ENCODE measurements at places on chromosomes 7 and 10. TPM values are rescaled to one million over a fixed set of nuclear protein-coding genes. Genes with fewer than 3 reads are reported as not detected.
A peak's percentile ranks its signal among the peaks of the same experiment; 100 is the strongest.

DNA sequence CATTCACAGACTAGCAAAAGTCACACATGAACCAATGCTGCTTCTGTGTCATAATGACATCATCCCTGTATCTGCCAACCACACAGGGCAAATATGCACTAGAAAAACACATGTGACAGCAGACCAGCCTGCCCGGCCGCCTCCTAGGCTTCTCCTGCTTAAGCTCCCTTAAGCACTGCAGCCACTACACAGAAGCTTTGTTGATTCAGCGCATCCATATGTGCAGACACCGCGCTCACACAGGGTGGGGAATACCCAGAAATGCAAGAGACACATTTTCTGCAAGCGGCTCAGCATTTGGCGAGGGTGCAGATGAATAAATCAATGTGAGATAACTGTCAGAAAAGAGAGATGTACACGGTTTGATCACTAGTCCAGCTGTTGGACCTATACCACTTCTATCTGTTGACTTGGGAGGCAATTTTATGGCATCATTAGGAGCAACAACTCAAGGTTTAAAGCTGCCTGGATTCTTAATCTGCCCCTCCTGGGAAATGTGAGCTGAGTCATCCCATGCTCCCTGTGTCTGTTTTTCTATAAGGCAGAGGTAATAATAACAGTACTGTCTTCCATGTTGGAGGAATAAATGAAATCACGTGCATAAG lies 33.4 kb downstream of the CPXM2 start:
- no peaks in the 10 kb centered on the region for H3K36me3 ChIP-seq
- no peak overlapping the region for H3K27ac ChIP-seq
- DNase-seq: no peak
- no peaks in the 10 kb centered on the region for H3K4me1 ChIP-seq
- H3K4me3 ChIP-seq: no peak overlapping the region
- H3K27me3 ChIP-seq: no peaks in the 10 kb centered on the region

GRCh38 chr10:17403161-17403560 lies 51.2 kb downstream of the ST8SIA6 start:
- no peak for DNase-seq
- no peak overlapping the region for H3K27ac ChIP-seq
- H3K36me3 ChIP-seq: no peaks in the 10 kb centered on the region
- no peak overlapping the region for H3K4me3 ChIP-seq

DNA sequence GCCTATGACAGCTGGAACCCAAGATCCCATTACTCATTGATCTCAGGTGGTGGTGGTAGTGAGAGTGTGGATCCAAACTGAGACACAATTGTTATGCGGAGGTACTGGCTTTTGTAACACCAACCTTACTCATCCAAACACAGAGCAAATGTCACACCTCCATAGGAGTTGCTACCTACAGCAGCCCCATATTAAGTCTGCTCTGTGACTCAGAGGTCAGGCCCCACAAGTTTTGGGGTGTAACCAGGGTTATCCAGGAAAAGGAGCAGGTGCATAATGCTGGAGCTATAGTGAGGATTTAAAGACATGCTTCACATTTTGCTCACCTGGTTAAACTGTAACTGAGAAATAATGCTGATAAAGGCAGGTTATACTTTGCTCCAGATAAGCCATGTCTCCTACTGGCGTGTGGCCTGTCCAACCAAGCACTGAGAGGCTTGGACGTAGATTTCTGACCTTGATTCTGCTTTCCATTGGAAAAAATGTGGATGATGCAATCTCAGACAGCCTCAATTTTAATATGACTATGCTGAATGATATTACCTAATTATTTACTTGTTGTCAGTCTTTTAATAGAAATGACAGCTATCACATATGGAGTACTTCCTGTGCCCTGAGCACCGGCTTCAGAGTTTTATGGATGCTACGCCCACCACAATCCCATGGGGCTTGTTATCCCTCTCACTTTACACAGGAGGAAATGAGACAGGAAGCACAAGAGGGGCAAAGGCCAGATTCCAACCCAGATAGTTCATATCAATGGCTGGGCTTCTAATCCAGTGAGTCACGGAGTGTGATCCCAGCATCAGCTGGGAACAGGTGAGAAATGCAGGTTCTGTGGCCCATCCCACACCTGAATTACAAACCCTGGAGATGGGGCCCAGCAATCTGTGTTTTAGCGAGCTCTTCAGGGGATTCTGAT lies 181.3 kb downstream of the CHN2 start:
- peaks cover 9% of the 10 kb centered on the region for H3K4me1 ChIP-seq
- H3K27me3 ChIP-seq: no peaks in the 10 kb centered on the region
- no peak overlapping the region for H3K27ac ChIP-seq
- no peak for DNase-seq
- H3K4me3 ChIP-seq: no peak overlapping the region

GRCh38 chr7:142445019-142445686 lies 187.3 kb upstream of the PRSS58 start:
- no peak overlapping the region for H3K4me3 ChIP-seq
- H3K36me3 ChIP-seq: no peaks in the 10 kb centered on the region
- H3K4me1 ChIP-seq: no peaks in the 10 kb centered on the region
- no peak for DNase-seq

- H3K27ac ChIP-seq: no peak overlapping the region
- no peaks in the 10 kb centered on the region for H3K36me3 ChIP-seq
- H3K4me1 ChIP-seq: peaks cover 18% of the 10 kb centered on the region
- no peaks in the 10 kb centered on the region for H3K27me3 ChIP-seq
- H3K4me3 ChIP-seq: no peak overlapping the region
Measured at GRCh38 chr7:28939844-28940544, 18.1 kb downstream of the TRIL start.

DNA sequence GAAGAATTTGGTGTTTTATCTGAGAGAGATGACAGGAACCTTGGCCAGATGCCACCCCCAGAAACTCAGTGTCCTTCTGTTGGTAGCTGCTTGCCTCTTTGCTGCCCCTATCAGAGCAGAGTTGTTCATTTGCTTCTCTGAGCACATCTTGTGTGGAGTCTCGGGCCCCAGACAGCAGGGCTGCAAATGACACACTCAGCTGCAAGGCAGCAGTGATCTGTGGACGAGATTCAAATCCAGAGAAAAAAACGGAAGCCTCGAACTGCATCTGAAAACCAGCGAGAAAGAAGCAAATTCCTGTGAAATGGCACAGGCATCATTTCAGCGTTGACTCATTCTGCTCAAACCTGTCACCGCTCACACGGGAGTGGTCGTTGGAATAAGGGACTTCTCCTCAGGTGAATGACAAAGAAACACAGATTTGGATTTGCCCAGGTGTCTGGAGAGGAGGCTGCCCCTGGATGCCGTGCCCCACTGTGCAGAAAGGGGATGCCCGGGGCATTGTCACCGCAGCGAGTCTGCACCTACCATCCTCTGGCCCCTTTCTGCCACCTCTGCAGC lies 144.7 kb downstream of the PFKFB3 start:
- DNase-seq: no peak
- no peaks in the 10 kb centered on the region for H3K36me3 ChIP-seq
- H3K4me3 ChIP-seq: peak overlapping the region; percentile 10
- H3K27me3 ChIP-seq: no peaks in the 10 kb centered on the region
- peak overlapping the region; percentile 20 for H3K27ac ChIP-seq

DNA sequence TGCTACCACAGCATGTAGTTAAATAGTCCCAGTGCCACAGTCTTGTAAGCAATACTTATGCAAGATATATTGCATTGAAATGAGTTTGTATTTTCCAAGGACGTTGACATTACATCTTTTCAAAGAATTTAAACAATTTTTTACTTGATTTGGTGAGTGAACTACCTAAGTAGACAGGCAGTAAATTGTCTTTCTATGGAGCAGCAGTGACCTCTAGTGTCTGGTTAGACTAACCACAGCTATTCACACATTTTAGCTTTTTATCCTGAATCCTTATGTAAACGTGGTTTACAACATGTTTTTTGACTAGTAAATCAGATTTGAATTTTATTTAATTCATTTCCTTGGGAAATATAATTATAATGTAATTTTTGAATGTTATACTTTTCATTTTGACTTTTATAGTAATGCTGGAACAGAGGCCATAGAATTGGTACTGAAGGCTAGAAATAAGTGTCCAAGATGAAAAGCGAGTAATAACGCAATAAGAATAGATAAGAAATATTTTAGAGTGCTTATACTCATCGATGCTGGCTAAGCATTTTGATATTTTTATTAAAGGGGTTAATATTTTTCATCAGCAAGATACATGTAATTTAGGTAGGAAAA lies 5.6 kb downstream of the LRRTM3 start:
- peaks cover 6% of the 10 kb centered on the region for H3K27me3 ChIP-seq
- no peaks in the 10 kb centered on the region for H3K36me3 ChIP-seq
- H3K27ac ChIP-seq: no peak overlapping the region
- no peaks in the 10 kb centered on the region for H3K4me1 ChIP-seq
- H3K4me3 ChIP-seq: no peak overlapping the region
- DNase-seq: no peak

- no peak overlapping the region for H3K4me3 ChIP-seq
- no peaks in the 10 kb centered on the region for H3K27me3 ChIP-seq
- H3K4me1 ChIP-seq: no peaks in the 10 kb centered on the region
- no peak overlapping the region for H3K27ac ChIP-seq
Measured at GRCh38 chr7:133698127-133698526, 429.0 kb upstream of the LRGUK start.

GRCh38 chr7:158204453-158204852 lies 383.2 kb downstream of the PTPRN2 start:
- H3K27me3 ChIP-seq: no peaks in the 10 kb centered on the region
- H3K4me1 ChIP-seq: no peaks in the 10 kb centered on the region
- DNase-seq: no peak
- no peak overlapping the region for H3K27ac ChIP-seq

- no peak overlapping the region for H3K4me3 ChIP-seq
- no peaks in the 10 kb centered on the region for H3K4me1 ChIP-seq
Measured at GRCh38 chr7:37769726-37770125, 78.7 kb upstream of the NME8 start.

- no peaks in the 10 kb centered on the region for H3K27me3 ChIP-seq
- no peak overlapping the region for H3K27ac ChIP-seq
- no peak overlapping the region for H3K4me3 ChIP-seq
Measured at GRCh38 chr10:47043928-47044538, 132.8 kb downstream of the PTPN20 start.

- H3K4me3 ChIP-seq: no peak overlapping the region
- no peaks in the 10 kb centered on the region for H3K36me3 ChIP-seq
- no peaks in the 10 kb centered on the region for H3K4me1 ChIP-seq
- no peak for DNase-seq
Measured at GRCh38 chr10:96295475-96295874, 8.8 kb upstream of the DNTT start.

DNA sequence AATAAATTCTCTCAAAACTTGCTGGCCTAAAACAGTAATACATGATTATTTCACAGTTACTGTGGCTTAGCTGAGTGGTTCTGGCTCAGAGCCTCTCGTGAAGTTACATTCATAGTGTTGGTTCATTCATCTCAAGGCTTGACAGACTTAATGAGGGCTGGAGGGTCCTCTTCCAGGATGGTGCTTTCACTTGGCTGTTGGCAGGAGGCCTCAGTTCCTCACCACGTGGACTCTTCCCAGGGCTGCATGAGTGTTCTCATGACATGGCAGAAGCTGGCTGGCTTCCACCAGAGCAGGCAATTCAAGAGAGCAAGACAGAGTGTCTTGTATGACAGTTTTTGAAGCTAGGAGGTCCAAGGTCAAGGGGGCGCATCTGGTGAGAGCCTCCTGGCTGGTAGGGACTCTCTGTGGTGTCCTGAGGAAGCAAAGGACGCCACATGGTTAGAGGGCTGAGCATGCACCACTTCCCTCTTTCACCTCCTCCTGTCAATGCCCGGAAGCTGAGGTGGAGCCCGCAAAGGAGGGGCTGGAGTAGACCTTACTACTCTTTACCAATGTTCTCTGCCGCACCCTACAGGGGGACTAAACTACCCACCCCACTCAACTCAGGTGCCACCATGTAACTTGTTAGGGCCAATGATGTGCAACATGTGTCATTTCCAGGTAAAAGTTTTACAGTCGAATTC lies 58.2 kb upstream of the YAE1 start:
- no peak for DNase-seq
- H3K4me3 ChIP-seq: no peak overlapping the region
- H3K36me3 ChIP-seq: no peaks in the 10 kb centered on the region
- H3K27ac ChIP-seq: no peak overlapping the region
- H3K27me3 ChIP-seq: no peaks in the 10 kb centered on the region

- no peaks in the 10 kb centered on the region for H3K4me1 ChIP-seq
- no peaks in the 10 kb centered on the region for H3K27me3 ChIP-seq
- no peak overlapping the region for H3K27ac ChIP-seq
- no peak for DNase-seq
- H3K36me3 ChIP-seq: no peaks in the 10 kb centered on the region
- no peak overlapping the region for H3K4me3 ChIP-seq
Measured at GRCh38 chr10:17984056-17984455, 32.3 kb downstream of the SLC39A12 start.

- H3K4me1 ChIP-seq: no peaks in the 10 kb centered on the region
- no peaks in the 10 kb centered on the region for H3K36me3 ChIP-seq
- no peaks in the 10 kb centered on the region for H3K27me3 ChIP-seq
- no peak overlapping the region for H3K27ac ChIP-seq
- no peak for DNase-seq
Measured at GRCh38 chr10:21402606-21403083, 122.8 kb downstream of the SKIDA1 start.

GRCh38 chr10:99958302-99958701 lies 51.4 kb downstream of the DNMBP start:
- H3K36me3 ChIP-seq: no peaks in the 10 kb centered on the region
- H3K27ac ChIP-seq: no peak overlapping the region
- no peak overlapping the region for H3K4me3 ChIP-seq
- H3K4me1 ChIP-seq: peaks cover 3% of the 10 kb centered on the region
- no peak for DNase-seq

DNA sequence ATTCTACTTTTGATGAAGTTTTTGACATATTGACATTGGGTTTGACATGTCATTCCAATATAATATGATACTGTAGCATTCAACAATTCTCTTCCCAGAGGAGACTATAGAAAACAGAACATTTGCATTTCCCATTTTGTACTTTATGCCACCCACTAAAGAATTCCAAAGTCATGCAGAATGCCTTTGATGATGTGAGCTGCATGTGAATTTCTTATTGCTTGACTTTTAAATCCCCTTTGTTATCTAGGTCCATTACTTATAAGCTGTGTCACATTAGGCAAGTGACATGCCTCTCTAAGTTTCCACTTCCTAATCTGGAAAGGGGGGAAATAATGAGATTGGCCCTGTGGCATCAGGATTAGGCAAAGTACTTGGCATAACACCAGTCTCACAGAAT lies 436.7 kb downstream of the AUTS2 start:
- no peaks in the 10 kb centered on the region for H3K36me3 ChIP-seq
- H3K4me1 ChIP-seq: no peaks in the 10 kb centered on the region
- DNase-seq: no peak

- H3K27ac ChIP-seq: no peak overlapping the region
- no peaks in the 10 kb centered on the region for H3K27me3 ChIP-seq
Measured at GRCh38 chr10:81575036-81575435, 300.0 kb upstream of the NRG3 start.

- peaks cover 19% of the 10 kb centered on the region for H3K4me1 ChIP-seq
- DNase-seq: no peak
Measured at GRCh38 chr10:77609781-77610272, 27.8 kb downstream of the KCNMA1 start.

Gene POMZP3
- 3.4 TPM for total RNA-seq

Gene NKX6-2
- not detected for total RNA-seq

Gene LIPF
- total RNA-seq: not detected

Gene CHAT
- not detected for total RNA-seq

Gene C10orf67
- 0.09 TPM for total RNA-seq

Gene TSPAN33
- 9.1 TPM for total RNA-seq

Data from gastrocnemius medialis (tissue), 4 donors.